ENCODE measurements at places on chromosomes 5 and 9. TPM values are rescaled to one million over a fixed set of nuclear protein-coding genes. Genes with fewer than 3 reads are reported as not detected.

CBY3 gene
- total RNA-seq = not detected

PCDHGA5 gene
- 1.7 TPM for total RNA-seq

- peaks cover 24% of the 10 kb centered on the region for H3K4me1 ChIP-seq
- no peaks in the 10 kb centered on the region for H3K27me3 ChIP-seq
- H3K36me3 ChIP-seq = no peaks in the 10 kb centered on the region
- no peak overlapping the region for H3K4me3 ChIP-seq
Observed at GRCh38 chr9:129356871-129357772, 179.1 kb upstream of the IER5L start.

DNA sequence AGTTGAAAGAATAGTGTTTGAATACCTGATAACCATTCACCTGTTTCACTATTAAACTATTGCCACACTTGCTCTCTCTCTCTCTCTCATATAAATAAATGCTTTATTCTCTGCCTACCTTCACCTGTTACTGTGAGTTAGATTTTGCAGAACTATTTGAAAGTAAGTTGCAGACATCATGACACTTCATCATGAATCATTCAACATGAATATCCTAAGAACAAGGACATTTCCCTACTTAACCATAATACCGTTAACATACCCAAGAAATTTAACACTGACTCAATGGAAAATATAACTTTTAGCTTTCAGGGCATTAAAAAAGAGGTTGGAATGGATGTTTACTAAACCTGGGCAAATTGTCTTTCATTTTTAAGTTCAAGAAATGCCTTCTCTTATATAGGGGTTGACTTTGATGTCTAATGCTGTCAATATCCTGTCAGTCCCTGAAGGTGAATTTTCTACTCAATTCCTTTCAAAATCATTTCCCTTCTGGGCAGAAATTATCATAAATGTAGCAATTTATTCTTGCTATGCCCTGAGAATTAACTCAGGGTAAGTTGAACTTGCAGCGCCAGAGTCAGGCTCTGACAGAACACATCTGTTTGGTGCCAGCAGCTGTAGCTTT is 582.6 kb upstream of the TLE4 start:
- no peak for DNase-seq
- H3K4me1 ChIP-seq = no peaks in the 10 kb centered on the region
- no peaks in the 10 kb centered on the region for H3K36me3 ChIP-seq
- H3K4me3 ChIP-seq = no peak overlapping the region

PLPP1 gene
- 63.3 TPM for total RNA-seq

SFXN1 gene
- 17.0 TPM for total RNA-seq

- H3K27me3 ChIP-seq = no peaks in the 10 kb centered on the region
- H3K36me3 ChIP-seq = no peaks in the 10 kb centered on the region
- no peak overlapping the region for H3K4me3 ChIP-seq
- H3K27ac ChIP-seq = no peak overlapping the region
Observed at GRCh38 chr5:72949481-72949880, 6.4 kb upstream of the FCHO2 start.

- no peak overlapping the region for H3K4me3 ChIP-seq
- H3K4me1 ChIP-seq = no peaks in the 10 kb centered on the region
- H3K36me3 ChIP-seq = no peaks in the 10 kb centered on the region
- no peak for DNase-seq
Observed at GRCh38 chr5:181036816-181037364, 3.2 kb upstream of the BTNL9 start.

IL7R gene
- 0.73 TPM for total RNA-seq
